HTR-8/SVneo (cell line): ENCODE measurements at places on chromosomes 11 and 22.

- no peak for DNase-seq
Observed at GRCh38 chr11:132033051-132033450, 662.6 kb downstream of the NTM start.

- no peak for DNase-seq
Observed at GRCh38 chr11:66705587-66706335, 23.3 kb downstream of the SPTBN2 start.

GRCh38 chr22:47373648-47374272, 611.3 kb downstream of the TBC1D22A start:
- DNase-seq: no peak

DNA sequence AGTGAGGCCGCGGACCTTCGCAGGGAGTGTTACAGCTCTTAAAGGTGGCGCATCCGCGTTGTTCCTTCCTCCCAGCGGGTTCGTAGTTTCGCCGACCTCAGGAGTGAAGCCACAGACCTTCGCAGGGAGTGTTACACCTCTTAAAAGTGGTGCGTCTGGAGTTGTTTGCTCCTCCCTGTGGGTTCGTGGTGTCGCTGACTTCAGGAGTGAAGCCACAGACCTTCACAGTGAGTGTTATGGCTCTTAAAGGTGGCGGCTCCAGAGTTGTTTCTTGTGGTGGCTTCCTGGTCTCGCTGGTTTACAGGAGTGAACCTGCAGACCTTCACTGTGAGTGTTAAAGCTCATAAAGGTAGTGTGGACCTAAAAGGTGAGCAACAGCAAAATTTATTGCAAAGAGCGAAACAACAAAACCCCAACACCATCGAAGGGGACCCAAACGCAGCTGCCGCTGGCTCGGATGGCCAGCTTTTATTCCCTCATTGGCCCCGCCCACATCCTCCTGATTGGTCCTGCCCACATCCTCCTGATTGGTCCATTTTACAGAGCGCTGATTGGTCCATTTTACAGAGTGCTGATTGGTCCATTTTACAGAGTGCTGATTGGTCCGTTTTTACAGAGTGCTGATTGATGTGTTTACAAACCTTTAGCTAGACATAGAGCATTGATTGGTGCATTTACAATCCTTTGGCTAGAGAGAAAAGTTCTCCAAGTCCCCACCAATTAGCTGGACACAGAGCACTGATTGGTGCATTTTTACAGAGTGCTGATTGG, 1.2 kb upstream of the TMEM45B start:
- no peak for DNase-seq

DNA sequence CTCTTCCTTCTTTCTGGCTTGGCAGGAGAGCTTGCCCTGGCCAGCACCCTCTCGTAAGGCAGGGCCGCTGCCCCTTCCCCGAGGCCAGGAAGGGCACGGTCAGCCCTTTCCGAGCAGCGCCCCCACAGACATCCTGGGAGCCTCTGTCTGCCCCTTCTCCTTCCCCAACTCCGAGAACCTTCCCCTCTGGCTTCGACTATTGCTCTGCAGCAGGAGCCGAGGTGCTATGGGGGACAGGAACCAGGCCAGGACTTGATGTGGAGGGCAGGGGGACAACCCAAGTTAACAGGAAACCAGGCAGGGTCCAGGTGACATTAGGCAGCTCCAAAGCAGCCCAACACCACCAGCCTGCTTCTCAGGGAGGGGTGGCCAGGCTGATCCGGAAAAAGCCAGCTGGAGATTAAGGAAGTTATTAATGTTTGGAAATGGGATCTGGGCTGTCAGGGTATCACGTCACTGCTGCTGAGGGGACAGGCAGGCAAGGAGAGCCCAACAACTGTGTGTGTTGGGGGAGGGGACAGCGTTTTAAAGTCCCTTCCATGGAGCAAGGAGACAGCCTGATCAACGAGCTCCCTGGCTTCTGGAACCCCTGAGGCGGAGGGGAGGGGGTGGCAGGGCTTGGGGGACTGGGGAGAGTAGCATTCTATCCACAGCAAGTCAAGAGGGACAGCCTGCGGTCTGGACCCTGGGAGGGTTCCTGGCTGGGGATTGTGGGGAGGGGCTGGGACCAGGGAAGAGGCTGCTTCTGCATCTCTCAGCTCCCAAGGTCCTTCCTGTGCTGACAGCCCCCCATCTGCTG, 27.3 kb downstream of the SYT7 start:
- no peak for DNase-seq

DNA sequence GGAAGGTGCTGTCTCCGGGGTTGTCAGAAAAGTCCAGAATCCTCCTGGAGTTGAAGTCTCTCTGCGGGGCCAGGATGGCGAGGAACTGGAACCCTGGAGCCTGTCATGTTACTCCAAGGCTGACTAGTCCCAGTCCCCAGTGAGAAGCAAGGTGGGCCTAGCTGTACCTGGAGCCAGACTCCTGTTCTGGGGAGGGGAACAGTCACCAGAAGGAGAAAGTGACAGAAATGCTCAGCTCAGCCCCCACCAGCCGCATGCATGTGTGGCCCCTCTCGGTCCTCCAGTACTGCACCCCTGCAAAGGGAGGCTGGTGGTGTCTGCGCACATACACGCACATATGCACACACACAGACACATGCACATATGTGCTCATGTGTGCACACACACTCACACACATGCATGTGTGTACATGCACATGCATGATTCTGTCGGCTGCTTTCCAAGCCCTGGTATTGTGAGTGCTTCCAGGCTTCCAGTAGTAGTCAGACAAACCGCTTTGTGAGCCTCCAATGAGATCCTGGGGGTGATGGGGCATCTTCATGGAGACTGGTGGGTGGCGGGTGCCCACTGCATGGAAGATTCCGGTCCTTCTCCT, 54.3 kb downstream of the RTL6 start:
- DNase-seq: no peak

DNA sequence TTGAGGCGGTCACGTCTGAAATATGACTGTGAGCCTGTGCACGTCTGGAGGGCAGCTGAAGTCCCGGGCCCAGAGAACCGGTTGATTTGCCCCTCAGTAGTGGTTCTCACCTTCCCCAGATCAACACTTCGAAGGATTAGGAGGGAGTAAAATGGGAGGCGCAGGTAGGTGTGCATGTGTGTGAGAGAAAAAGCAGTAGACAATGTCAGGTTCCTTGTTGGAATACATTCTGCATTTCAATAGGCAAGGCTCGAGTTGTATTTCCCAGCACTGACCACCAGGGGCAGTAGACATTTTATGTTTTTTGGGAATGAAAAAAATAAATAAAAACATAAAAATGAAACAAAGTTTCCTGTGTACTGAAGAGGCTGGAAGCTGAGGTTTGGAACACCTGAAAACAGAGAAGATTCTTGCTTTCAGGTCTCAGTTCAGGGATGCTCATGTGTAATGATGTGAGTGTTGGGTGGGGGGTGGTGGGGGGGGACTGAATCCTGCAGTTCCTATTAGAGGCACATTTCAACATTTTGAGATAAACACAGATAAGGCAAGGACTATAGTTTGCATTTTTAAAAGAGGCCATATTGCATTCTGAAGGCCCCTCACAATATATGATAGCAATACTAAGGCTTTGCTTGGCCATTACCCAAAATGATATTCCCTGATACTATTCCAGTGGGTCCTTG, 333.9 kb downstream of the CADM1 start:
- peak; percentile 25 for DNase-seq

DNA sequence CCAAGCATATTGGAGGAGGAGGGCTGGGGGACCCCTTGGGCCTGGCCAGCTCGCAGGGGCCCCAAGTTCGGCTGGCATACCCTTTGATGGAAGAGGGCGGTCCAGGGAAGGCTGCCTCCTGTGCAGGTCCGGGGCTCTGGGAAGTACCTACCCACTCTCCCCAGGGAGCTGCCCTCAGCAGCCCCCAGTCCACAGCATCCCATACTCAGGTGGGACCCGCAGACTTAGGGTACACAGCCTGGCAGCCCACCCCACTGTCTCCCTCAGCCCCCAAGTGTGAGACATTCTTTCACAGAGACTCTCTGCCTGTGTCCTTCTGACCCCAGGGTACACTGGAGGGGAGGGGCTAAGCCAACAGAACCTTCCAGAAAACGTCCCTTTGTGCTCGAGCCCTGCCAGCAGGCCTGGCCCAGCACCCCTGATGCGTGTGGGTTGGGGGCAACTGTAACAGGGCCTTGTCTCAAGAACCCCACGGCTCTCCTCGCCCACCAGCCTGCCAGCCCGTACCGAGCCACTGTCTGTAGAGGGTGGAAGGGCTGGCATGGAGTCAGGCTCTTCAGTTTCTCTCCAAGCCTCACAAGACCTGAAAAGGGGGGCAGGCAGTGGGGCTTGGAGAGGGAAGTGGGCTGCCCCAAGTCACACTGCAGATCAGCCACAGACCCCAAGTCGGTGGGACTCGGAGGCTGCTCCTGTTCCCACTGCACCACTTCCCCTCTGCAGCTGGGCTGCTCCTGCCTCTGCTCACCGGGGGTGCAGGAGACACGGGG, 7.0 kb upstream of the TNFRSF13C start:
- no peak for DNase-seq
